Glomerular endothelial cell (primary cell): ENCODE measurements at places on chromosomes 4 and X. TPM values are rescaled to one million over a fixed set of nuclear protein-coding genes. Genes with fewer than 3 reads are reported as not detected.
A peak's percentile ranks its signal among the peaks of the same experiment; 100 is the strongest.

DNA sequence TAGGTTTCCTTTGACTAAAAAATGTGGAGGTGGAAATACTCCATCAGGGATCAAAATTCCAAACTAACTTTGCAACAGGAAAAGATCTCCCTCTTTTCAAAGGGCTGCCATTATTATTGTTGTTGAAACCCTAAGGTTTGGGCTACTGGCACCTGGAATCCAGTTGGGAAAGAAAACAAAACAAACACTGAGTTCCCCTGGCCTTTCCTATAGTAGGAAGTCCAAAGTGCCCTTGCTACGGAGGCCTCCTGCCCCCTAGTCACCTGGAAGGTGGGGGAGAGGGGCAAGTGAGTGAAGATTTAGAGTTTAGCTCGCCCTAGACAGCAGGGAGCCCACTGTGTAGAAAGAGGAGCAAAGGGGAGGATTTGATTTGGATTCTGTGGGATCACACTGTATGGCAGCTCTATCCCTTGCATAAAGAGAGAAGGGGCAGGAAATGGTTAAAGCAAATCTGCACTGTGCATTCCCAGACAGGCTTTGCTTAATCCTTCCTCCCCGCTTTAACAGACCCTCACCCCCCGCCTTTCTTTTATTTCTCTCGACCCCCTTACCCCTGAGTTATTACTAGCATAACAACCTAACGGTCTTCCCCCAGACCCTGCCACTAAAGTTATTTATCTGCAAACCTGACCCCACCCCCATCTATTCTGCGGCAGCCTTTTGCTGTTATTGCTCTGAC, 627 bp upstream of the FAT4 start:
- DNase-seq: no peak

- no peak for DNase-seq
These were observed 319.6 kb downstream of the PTTG2 start for GRCh38 chr4:38279650-38280322.

GRCh38 chr4:183392377-183392776, 52.1 kb upstream of the CDKN2AIP start:
- DNase-seq: no peak

DNA sequence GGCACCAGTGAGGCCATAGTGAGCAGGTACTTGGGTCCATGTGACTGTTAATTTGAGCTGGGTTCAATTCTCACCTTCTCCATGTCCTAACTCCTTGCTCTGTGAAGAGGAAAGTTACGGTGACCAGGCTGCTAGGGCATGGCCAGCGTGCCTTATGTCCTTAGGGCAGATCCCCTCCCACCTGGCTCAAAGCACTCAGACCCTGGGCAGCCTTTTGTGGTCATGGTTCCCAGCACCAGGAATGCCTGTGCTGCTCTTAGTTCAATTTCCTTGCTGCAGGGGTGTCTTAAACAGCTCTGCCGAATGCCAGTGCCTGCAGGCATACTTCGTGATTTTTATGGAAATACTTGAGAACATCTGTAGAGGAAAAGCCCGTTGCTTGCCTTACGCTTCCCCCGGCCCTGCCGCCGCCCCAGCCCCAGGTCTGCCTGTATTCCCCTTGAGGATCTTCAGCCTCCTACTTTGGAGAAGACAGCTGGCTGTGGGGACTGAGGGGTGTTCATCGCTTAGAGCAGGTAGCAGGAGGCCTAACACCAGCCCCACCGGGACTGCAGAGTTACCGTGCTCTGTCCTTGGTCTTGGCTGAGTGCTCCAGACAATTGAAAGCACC, 3.1 kb upstream of the CDK16 start:
- no peak for DNase-seq

- DNase-seq: no peak
These were observed 223.4 kb downstream of the SHROOM3 start for GRCh38 chr4:76658231-76659102.

DNA sequence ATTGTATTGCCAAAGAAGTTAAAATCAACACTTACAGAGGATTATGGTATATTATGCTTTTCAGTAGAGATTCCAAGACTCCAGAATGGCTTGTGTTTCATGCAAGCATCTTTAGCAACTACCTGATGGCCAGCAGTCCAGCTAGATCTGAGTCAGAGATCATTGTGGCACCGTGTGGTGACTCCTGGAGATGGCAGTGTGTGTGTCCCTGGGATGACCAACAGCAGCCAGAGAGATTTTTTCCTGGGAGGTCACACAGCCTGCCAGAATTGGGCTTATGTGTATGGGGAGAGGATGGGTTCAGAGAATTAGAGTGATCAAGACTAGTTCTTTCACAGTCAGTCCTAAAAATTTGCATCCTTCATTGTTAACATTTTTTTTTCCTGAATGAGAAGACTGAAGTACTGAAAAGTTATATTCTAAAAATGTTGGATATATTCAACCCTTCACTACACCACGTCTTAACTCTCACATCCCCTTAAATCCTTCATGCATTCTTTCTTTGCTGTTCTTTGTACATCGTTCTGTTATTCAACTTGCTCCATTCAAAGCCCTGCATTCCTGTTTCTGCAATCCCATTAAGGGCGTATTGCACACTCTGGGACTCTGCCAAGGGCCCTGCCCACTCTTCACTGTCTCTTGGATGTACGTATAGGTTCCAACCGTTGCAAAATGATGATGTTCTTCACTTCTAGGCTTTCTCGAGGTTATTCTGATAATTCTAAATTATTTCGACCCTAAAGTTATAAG, 12.4 kb downstream of the TENM3 start:
- no peak for DNase-seq

- DNase-seq: no peak
These were observed 29.4 kb downstream of the SASH3 start for GRCh38 chrX:129808829-129809796.

DNA sequence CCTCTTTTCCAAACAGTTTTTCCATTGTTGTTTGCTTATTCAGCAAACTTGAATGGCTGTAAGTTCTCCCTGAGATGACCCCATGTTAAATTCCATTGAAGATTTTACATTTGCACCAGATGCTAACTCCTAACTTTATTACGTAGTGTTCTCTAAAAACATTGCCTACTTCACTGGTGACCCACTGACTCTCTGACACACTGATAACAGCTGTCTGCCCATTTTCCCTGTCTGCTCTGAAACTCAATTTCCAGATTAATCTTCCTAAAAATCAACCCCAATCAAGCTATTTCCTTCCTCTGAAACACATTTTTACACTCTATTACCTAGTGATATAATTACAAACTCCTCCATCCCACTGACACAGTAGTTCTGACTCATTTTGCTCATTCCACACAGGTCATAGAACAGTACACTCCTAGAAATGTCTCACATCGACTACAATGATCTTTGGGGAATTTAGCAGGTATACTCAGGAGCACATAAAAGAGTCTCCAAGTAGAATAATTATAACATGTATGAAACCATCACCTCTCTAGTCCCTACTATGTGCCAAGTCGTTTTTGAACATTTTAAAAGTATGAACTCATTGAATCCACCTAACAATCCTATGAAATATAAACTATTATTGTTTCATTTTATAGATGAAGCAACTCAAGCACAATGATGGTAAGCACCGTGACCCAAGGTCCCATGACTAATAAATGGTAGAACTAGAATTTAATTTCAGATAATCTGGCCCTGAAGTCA, 210.9 kb downstream of the SLIT2 start:
- DNase-seq: no peak

DNA sequence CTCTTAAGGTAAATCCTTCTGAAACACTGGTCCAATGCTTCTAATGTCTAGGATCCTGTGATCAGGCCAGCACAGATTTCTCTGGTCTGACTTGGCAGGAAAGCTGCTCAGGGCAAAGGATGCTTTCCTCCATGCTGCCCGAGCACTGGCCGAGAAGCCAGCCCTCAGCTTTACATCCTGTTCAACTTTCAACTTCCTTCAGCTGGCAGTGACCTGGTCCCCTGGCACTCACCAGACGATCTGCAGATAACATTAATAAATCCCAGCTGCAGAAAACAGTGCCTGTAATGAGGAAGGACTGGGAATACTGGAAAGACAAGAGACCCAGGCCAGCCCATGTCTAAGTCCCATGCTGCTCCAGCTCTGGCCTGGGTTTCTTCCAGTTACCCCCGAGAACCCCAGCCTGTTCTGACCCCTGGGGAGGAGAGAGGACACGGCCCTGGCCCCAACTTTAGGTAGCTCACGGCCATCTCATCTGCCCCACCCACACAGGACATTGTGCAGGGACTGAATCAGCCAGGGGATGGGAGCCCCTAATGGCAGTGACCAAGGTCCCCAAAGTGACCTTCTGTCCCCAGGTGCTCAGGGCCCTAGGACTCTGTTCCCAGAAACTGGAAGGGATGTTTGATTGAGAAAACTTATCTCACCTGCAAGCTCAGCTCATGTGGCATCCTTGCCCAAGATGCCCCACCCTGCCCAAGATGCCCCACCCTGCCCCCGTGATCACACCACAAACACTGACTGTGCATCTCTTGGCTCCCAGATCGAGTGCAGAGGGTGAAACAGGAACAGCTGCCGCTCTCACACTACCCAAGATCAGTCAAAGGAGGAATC, 28.0 kb downstream of the JAKMIP1 start:
- no peak for DNase-seq

DNA sequence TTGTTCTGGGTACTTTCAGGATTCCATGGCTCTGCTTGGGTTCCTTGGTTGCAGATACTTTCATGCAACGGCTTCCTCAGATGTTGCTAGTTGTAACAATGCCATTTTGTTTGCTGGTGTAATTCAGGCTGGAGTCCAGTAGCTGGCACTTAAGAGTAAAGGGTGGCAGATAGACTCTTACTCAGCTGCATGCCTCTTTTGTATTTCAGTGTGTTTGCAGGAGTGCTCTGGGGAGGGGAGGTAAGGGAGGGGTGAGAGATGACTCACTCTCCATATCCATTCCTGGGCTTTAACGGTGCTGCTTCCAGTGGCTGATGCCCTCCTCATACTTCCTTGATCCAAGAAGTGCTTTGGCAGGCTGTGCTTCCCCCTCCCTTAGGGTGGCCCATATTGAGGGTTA, 155.2 kb downstream of the ZNF330 start:
- DNase-seq: peak; percentile 39

- no peak for DNase-seq
These were observed 17.7 kb downstream of the PPP2R3B start for GRCh38 chrX:368811-369562.

DNA sequence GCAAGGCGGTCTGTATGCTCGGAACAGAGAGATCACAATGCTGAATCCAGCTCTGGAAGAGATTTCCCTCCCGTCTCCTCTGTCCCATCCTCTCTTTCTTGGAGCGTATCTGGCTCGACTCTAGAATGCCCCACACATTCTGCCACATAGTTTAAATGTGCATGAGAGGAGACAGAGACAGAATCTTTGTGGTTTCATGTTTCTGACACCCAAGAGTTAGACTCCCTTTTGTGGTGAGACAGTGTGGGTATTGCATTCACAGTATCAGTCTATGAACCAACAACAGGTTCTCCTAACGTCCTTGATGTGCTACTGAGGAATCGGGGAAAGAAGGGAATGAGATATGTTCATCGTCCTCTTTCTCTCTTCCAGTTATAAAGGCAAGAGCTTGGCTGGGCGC, 25.3 kb downstream of the FAM47E start:
- no peak for DNase-seq

DNA sequence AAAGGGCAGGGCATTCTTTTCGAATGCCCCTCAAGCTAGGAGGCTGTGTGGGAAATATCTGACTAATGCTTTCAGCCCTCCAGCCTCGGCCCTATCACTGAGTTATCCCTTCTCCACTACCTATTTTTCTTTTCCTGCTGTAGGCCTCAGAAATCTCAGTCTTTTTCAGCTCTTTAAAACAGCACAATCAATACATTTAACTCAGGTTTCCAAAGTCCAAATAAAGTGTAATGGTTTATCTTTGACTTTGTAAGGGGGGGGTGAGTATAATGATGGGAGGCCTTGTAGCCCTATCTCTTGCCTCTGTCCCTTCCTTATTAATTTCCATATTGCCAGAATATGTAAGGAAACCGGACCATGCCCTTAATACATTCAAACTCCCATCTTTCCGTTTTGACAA, 1.6 kb upstream of the WNK3 start:
- DNase-seq: no peak

DNA sequence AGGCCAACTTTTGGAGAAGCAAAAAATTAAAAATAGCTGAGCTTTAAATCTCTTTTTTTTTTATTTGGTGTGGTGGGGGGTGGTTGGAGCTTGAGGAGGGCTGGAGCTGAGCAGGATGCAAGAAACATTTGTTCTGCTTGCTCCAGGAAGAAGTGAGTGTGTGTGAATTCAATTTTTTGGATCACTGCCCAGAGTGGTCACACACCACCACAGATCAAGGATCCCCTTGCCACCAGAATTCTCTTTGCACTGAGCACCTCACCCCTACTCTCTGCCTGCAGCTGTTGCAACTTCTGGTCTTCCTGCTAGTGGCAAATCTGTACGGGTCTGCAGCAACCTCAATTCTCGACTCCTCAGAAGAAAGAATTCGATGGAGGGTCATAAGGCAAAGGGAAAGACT, 19.9 kb upstream of the PLP1 start:
- DNase-seq: no peak

DNA sequence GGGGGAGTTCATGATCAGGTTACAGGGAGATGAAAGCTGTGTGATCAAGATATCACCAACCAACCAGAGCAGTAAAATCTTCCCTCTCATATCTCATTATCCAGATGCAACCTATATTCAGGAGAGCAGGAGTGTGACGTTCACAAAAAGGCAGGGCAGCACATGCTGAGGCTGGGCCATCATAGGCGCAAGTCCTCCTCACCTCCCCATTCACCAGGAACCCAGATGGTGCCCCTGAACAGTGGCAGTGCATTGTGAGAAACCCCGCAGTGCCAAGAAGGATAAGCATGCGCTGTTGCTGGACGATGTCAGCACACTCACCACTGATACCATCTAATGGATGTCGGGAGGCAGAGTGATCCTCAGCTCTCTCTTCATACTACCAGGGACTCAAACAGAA, 170.9 kb downstream of the COL25A1 start:
- DNase-seq: no peak

DNA sequence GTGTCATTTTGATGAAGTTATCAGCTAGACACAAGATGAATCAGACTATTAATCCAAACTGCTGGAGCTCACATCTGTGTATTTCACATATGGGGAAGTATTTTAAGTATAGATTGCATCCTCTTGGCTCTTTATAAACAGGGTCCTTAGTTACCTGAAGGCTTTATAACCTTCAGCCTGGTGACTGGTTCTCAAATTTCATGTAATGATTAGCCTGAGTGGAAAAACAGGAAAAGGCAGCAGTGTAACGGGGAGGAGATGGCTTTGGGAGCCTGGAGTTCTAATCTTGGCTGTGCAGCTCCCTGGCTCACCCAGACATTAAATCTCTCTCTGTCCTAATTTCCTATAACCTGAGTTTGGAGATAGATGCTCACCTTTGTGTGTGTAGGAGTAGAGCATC, 103.8 kb upstream of the HPF1 start:
- DNase-seq: no peak

DNA sequence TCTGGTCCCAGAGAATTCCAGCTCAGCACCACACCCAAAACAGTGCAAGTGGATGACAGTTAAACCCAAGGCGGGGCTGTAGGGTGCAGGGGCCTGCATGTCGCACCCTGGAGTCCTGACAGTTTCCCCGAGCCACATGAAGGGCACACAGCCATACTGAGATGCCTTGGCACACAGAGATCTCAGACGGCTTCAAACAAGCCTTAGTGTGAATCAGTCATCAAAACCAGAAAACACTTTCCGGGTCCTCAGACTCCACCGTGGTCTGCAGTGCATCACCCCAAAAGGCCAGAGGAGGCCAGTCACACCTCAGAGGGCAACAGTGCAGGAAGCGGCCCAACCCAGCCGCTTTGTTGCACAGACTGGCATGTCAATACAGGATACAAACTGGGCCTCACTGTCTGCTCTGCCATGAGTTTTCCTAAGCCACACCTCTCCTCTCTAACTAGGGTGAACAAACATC, 64.6 kb upstream of the ENPP6 start:
- DNase-seq: no peak

Gene GAGE12H
- not detected in 2 replicates for total RNA-seq

Gene ZNF630
- 2.0 TPM in 2 replicates for total RNA-seq

Gene EDNRA
- 9.7 and 26.1 TPM in 2 replicates for total RNA-seq

Gene MGARP
- 0.10 and 3.4 TPM in 2 replicates for total RNA-seq

Gene USP26
- total RNA-seq: not detected in 2 replicates
